ENCODE measurements at places on chromosomes 1 and 21.

DNA sequence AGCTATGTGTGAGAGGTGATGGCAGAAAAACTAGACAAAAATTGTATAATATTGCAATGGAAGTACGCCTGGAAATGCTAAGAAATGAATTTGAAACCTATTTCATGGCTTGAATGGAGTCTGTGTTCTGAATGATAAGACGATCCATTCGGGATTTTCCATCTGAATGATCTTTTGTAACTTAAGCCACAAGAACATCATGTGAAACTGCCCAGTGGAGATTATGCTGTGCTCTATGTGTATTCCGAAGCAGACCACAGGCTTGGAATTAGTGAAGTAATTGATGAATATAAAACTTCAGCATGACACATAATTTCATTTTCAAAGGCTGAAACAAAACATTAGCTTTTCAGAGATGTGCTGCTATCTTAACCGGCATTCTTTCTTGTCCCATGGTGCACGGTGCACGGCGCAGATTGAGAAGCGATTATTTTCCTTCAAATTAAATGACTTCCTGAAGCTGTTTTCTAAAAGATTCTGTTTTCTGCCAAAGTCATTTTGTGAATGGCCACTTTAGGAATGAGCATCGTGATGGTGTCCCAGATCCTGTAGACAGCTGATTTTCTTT lies 652.9 kb downstream of the PLA2G4A start:
- no peak for DNase-seq

DNA sequence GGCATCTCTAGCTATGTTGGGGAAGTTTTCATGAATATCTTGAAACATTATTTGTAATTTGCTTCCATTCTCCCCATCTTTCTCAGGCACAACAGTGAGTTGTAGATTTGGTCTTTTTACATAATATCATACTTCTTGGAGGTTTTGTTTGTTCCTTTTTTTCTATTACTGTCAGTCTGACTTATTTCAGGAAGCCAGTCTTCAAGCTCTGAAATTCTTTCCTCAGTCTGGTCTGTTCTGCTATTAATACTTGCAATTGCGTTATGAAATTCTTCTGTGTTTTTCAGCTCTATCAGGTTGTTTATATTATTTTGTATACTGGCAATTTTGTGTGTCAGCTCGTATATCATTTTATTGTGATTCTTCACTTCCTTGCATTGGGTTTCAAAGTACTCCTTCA lies 424.6 kb upstream of the PTBP2 start:
- no peak for DNase-seq

DNA sequence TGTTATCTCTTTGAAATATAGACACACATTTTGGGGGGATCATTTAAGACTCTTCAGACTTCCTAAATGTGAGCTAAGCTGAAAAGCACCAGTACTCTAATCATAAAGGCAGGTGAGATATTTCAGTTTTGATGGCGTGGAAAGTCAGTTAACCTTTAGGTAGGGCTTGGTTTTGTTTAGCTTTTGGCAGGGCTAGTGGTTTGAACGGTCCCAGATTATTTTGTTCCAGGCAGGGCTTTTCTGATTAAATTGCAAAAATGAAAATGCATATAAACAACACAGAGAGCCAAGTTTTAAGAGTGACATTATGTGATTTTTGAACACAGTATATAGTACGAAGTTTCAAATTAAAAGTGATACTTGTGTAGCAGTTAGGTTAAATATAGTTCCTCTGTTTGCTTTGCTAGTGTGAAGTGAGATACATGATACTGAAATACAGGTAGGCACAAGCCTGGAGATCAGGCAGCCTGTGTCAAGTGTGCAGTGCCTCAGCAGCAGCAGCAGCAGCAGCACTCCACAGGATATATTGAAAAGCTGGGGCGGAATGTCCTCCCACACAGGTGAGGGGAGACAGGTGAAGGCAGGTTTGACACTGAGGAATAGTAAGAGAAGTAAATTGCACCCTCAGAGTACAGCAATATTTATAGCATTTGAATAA lies 47.4 kb downstream of the CAMTA1 start:
- no peak for DNase-seq

DNA sequence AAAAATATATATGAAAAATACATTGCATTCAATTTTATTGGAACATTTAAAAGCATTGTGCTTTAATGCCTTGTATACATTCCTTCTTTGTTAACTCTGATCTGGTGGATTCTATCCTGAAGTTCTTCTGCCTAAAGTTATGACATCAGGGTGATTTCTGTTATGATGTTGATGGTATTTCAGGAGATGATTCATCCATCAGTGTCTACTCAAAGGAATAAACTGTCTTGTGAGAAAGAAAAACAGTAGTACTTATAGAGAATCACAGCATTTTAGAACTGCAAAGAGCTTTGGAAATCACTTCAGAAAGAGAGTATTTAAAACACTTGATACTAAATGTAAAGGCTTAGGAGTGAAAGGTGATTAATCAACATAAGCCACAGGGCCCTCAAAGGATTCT lies 155.7 kb downstream of the PTPRC start:
- no peak for DNase-seq

DNA sequence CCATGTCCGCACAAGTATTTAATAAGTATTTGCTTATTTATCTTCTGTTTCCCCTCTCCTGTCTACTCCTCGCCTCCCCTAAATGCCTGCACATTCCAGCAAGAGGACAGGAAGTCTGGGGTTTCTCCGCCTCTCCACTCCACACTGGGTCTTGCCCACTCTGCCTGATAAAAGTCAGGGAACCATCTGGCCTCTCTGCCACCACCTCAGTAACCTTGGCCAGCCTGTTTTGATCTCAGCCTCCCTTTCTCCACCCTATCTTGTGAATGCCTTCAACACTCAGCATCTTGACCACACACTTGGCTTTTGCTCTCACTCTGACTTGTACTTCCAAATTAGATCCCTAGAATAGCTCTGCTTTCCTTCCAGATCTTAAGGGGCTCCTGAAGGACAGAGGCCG lies 165.3 kb upstream of the UBE2U start:
- no peak for DNase-seq

DNA sequence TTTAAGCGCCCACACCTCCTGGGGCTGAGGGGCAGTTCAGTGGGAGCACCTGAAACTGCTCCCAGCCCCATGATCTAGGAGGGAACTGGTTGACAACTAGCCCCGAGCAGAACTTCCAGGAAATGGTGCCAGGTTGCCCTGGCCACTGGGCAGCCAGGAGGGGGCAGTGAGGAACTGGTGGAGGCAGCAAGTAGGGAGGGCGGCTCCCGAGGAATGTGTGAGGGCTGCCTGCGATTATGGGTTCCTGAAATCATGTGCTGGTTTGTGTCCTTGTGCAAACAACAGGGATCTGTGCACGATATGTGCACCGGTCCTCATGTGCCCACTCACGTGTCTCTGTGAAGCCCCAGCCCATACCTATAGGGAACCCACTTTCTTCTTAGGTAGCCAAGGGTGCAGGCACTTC lies 9.9 kb downstream of the GPR3 start:
- no peak for DNase-seq

DNA sequence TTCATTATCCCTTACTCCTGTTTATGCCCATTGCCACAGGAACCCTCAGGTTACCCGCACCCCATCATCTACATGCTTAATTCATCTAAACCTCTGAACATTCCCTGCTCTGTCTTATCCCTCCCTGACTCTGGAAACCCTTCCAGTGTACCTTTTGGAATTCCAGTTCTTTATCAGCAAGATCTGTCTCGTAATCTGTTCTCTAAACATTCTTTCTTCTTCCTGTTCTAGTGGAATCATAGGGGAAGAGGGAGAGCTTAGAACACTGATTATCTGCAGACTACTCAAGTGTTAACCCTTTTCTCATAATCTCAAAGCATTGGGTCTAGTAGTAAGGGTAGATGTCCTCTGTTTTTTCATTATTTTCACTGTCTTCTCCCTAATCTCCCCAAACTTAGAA lies 159.8 kb downstream of the PIK3R3 start:
- no peak for DNase-seq

DNA sequence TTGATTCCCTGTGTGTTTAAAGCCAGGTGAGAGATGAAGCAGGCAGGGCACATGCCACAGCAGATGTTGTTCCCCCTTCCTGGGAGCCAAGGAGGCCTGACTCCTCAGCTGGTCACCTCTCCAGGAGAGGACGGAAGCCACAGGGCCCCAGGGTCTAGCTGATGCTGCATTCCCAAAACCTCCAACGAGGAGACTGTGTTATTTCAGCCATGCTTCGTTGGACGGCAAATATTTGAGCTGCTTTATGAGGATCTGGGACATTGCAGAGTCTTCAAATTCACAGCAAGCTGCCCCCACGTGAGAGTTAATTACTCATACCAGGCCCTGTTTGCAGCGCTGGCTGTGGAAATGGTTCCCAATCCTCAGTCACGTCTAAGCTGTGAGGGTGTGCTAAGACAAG lies 85.3 kb downstream of the CDC7 start:
- DNase-seq = peak; percentile 88

- DNase-seq = peak; percentile 37
These were observed 4.5 kb downstream of the PLA2G2A start for GRCh38 chr1:19974822-19975416.

GRCh38 chr1:209641832-209642172 lies 10.4 kb downstream of the LAMB3 start:
- peak; percentile 84 for DNase-seq

GRCh38 chr1:235835226-235835625 lies 31.5 kb downstream of the LYST start:
- DNase-seq = no peak

DNA sequence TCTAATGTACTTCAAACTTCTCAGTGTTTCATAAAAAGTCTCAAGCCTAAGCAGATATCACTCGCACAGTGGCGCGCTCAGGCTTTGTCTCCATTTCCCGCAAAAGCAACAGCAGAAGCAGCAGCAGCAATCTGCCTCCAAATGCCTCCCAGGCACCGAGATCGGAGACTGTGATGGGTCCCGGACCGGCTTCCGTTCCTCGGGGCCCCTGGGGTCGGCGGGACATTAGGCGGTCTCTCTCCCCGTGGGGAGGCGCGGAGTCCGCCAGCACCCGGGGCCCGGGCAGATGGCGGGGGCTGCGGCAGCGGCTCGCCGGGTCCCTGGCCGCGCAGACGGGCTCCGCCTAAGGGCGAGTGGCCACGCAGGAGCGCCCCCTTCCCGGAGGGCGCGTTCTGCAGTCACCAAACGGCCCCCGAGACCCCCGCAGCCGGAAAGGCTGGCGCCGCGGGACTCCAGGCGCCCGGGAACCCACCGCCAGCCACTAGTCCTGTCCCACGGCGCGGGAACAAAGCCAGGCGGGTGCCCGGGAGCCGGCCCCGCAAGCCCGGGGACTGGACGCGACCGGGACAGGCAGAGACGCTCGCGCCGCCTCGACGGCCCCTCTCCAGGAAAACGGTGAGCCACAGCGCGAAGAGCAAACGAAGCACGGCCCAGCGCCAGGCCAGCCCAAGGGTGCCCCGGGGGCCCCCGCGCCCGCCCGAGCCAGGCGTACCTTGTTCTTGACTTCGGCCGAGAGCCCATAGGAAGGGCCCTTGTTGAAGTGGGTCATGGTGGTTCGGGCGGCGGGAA lies 590 bp downstream of the CNN3 start:
- peak; percentile 53 for DNase-seq

DNA sequence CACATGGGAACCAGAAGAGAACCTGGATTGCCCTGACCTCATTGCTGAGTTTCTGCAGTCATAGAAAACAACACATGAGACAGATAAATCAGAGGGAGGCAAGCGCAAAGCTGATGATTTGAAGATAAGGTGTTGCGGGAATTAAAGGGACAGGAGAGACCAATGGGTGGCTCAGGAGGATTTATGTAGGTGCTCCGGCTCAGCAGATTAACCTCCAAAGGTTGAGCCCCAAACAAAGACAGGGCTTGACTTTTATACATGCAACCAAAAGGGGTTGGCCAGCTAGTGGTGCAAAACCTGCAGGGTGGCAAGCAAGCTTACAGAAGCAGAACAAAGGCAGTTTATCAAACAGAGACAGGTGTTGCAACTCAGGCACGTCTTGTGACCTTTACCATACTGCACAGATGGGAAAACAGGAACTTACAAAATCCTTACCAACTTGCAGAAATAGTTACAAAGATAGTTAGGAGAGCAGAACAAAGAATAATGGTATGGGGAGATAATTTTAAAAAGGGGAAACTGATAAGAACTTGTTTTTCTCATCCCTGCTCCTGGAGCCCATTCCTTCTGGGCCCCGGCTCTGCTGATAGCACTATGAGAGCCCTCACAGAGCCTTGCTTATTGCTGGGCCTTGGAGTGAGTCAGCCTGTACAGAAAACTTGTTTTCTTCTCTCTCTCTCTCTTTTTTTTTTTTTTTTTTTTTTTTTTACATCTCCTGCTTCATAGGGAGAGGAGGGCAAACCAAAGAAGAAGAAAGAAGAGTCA lies 93.6 kb downstream of the SNRPE start:
- no peak for DNase-seq

GRCh38 chr1:171792656-171793369 lies 11.4 kb downstream of the METTL13 start:
- no peak for DNase-seq

DNA sequence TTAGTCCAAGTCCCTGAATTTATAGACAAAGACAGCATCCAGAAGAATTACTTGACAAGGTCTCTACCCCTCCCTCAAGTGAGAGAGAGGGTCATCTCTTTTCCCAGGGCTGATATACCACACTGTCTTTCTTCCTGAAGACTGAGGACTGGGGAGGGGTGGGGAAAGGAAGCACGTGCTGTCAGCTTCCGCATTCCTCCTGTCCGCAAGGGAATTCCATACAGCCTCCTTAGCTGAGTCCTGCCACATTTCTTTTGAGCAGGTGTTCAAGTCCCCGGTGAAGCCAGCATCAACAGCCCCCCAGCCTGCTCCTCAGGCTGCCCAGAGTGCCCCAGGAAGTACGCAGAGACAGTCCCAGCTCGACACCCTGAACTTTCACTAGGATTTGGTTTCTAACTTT lies 34.2 kb downstream of the PCAT6 start:
- no peak for DNase-seq

Measured in renal pelvis (tissue), 12 donors.